ENCODE measurements at places on chromosomes 12 and 14. TPM values are rescaled to one million over a fixed set of nuclear protein-coding genes. Genes with fewer than 3 reads are reported as not detected.
A peak's percentile ranks its signal among the peaks of the same experiment; 100 is the strongest.

GRCh38 chr14:92585981-92586937, 72.7 kb downstream of the RIN3 start:
- DNase-seq, result no peak

Gene TTLL5
- 17.5 TPM for total RNA-seq

DNA sequence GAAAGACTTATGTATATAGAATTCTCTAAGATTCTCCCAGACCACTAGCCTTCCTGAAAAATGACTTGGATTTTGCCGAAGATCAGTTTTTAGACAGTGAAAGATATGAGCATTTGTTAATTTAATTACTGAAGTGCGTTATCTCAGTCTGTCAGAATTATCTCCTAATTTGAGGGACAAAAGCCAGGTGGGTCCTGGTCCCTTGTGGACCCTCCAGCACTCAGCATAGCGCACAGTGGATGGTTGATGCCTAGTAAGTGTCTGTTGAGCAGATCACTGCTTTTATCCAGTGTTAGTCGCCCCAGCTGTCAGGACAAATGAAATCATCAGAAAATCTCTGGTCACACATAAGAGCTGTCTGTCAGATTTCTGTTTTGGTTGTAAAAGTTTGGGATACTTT, 80.4 kb downstream of the EML1 start:
- no peak for DNase-seq

- no peak for DNase-seq
These were observed 49.6 kb downstream of the CMKLR1 start for GRCh38 chr12:108289350-108290161.

Gene C12orf54
- total RNA-seq, result not detected

GRCh38 chr12:102169922-102170621, 27.6 kb downstream of the PMCH start:
- DNase-seq, result no peak

Gene BEGAIN
- total RNA-seq, result 1.2 TPM

Gene SRRM4
- total RNA-seq, result 0.59 TPM

- no peak for DNase-seq
These were observed 270.3 kb downstream of the CCDC91 start for GRCh38 chr12:28460420-28461130.

- DNase-seq, result no peak
These were observed 25.1 kb upstream of the LTBP2 start for GRCh38 chr14:74637178-74637550.

- DNase-seq, result peak; percentile 70
These were observed 111.4 kb downstream of the ZFP36L1 start for GRCh38 chr14:68681256-68682011.

Gene PRB2
- not detected for total RNA-seq

Gene ADCY6
- total RNA-seq, result 195 TPM

Gene GSC
- 0.43 TPM for total RNA-seq

GRCh38 chr12:68832504-68832867, 24.5 kb downstream of the MDM2 start:
- DNase-seq, result no peak

GRCh38 chr12:89400415-89400814, 48.1 kb upstream of the DUSP6 start:
- DNase-seq, result no peak

Gene WASHC4
- 25.7 TPM for total RNA-seq

GRCh38 chr14:50123062-50123461, 6.7 kb upstream of the VCPKMT start:
- DNase-seq, result no peak

DNA sequence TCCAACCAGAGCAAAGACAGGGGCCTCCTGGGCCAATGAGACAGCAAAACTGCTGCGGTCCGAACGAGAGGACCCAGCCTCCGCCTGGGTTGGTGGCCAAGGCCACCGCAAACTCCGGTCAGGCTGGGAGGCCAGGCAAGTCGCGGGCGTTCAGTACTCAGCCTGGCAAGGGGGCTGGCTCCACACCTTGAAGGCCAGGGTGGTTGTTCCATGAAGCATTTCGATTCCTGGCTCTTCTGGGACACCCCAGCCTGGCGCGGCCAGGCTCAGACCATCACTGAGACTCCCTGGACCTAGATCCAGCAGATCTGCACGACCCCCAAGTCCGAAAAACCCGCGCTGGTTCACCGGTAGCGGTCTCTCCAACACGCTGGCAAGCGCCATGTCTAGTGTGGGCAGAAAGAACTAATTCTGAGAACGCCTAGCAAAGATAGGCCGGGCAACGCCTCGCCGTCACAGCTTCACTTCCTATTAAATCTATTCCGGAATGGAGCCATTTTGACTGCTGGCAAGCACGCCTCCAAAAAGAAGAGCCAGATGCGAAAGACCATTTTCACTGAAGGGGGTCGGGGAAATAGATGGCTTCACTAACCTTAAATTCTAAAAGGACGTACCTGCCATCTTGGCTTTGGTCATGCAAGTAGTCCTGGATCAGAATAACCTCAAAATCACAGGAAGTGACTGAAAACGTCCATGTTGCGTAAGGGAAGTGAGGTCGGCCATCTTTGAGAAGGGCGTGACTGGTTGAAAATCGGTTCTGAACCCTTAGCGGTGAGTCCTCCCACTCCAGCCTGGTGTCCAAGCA, at the start of gene PSMB5:
PSMB5 (minus strand) TSS at position 403 of the 805 bp plus-strand sequence; CDS start at position 384, 19 bp downstream.
- DNase-seq, result peak; percentile 95

GRCh38 chr12:26863515-26863914, 30.5 kb upstream of the ITPR2 start:
- no peak for DNase-seq

- DNase-seq, result no peak
These were observed 88.6 kb upstream of the DCN start for GRCh38 chr12:91271185-91271584.

GRCh38 chr12:58860788-58861240, 59.5 kb downstream of the LRIG3 start:
- DNase-seq, result no peak

GRCh38 chr12:46944771-46945170, 119.0 kb upstream of the SLC38A4 start:
- DNase-seq, result no peak

- DNase-seq, result no peak
These were observed 718.8 kb upstream of the TMEM132C start for GRCh38 chr12:127548123-127548553.

GRCh38 chr14:59294662-59294992, 106.2 kb downstream of the DAAM1 start:
- no peak for DNase-seq

- peak; percentile 70 for DNase-seq
These were observed 23.3 kb downstream of the ZFYVE21 start for GRCh38 chr14:103738701-103739451.

- no peak for DNase-seq
These were observed 23.7 kb downstream of the PRPF40B start for GRCh38 chr12:49646871-49647654.

Gene PPP1R36
- 0.94 TPM for total RNA-seq

GRCh38 chr14:60679566-60680258, 30.4 kb upstream of the SIX1 start:
- no peak for DNase-seq

GRCh38 chr12:1069846-1070245, 78.8 kb downstream of the ERC1 start:
- no peak for DNase-seq

Gene RHOJ
- total RNA-seq, result 14.7 TPM

Gene SYCP3
- not detected for total RNA-seq

DNA sequence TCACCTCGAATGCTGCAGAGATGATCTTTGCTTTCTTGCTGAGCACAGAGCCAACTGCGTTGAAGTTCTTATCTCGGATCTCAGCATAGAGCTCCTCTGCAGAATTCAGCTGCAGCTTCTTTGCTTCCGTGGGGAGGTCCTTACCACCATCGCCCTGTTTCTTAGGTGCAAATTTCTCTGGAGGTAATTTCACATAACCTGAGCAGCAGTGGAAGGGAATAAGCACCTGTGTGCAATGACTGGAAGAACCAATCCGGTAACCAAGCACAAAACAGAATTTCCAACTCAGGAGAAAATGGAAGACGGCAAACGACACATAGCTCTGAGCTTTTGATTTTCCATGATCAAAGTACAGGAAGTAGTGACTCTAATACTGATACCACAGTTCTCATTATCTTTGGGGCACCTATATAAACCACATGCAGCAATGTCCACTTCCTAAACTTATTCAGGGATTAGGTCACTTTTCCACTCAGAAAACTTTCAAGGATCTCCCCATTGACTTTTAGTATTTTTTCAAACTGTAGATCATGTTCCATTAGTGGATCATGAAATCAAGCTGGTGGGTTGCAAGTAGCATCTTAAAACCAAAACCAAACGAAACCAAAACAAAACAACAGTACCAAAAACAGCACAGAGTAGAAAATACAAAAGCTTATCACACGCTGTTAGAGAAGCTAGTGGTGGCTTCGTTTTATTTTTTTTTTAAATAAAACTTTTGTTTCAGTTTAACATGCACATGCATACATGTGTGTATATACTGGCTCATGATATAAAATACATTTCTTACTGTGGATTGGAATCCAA, 18.9 kb upstream of the DIABLO start:
- DNase-seq, result no peak

Gene ARMH4
- total RNA-seq, result 6.4 TPM
